Cerebellar nuclear complex (tissue), 1 donor: ENCODE measurements at places on chromosomes 12 and 14.

- no peak for DNase-seq
Observed at GRCh38 chr14:73759183-73759713, 45.1 kb upstream of the PNMA1 start.

- DNase-seq = no peak
Observed at GRCh38 chr14:95264271-95264973, 55.3 kb downstream of the CLMN start.

DNA sequence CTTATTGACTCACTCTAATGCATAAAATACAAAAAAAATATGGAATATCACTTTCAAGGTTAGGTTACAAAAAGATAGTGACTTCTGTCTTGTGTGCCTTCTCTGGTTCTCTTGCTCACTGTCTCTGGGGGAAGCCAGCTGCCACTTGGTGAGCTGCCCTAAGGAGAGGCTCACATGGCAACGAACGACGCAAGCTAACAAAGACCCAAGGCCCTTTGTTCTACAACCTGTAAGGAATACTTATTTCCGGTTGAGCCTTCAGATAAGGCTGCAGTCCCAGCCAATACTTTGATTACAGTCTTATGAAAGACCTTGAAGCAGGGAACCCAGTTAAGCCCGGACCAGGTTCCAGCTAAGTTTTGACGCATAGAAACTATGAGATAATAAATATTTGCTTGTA, 242.4 kb upstream of the TBX3 start:
- no peak for DNase-seq

- no peak for DNase-seq
Observed at GRCh38 chr12:50017641-50018040, 7.7 kb downstream of the RACGAP1 start.

- no peak for DNase-seq
Observed at GRCh38 chr12:51714666-51715065, 123.6 kb downstream of the SCN8A start.

DNA sequence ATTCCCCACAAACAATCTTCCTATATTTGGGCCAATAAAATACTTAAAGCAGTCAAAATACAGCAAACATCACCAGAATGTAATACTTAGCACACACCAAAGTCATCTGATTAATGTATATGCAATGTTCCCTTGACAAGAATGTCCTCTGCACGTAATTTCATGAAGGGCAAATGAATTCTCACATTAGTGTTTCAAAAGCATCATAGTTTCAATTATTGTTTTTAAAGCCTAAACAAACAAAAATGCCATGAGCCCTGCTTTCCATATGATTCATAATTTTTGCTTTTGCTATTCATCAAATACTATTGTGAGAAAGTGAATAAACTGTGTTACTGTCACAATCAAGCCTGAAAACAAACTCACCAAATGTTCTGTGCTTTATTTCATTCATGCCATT, 156.0 kb downstream of the EPS8 start:
- no peak for DNase-seq

- no peak for DNase-seq
Observed at GRCh38 chr14:105333613-105334364, 19.2 kb downstream of the PACS2 start.

- no peak for DNase-seq
Observed at GRCh38 chr12:120961604-120962531, 16.5 kb upstream of the HNF1A start.

- DNase-seq = no peak
Observed at GRCh38 chr12:15858353-15858752, 23.8 kb upstream of the STRAP start.
